ENCODE measurements at places on chromosomes 11 and 22.

DNA sequence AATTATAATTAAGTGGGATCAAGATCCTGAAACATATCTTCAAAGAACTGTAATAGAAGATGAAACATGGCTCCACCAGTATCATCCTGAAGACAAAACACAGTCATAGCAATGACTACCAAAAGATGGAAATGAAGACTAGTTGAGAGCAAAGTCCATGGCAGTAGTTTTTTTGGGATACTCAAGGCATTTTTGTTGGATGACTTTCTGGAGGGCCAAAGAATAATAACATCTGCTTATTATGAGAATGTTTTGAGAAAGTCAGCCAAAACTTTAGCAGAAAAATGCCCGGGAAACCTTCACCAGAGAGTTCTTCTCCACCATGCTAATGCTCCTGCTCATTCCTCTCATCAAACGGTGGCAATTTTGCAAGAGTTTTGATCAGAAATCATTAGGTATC is 809.4 kb upstream of the RAG2 start:
- no peak for DNase-seq

GRCh38 chr11:117641008-117641915 is 155.8 kb downstream of the DSCAML1 start:
- DNase-seq, result no peak

DNA sequence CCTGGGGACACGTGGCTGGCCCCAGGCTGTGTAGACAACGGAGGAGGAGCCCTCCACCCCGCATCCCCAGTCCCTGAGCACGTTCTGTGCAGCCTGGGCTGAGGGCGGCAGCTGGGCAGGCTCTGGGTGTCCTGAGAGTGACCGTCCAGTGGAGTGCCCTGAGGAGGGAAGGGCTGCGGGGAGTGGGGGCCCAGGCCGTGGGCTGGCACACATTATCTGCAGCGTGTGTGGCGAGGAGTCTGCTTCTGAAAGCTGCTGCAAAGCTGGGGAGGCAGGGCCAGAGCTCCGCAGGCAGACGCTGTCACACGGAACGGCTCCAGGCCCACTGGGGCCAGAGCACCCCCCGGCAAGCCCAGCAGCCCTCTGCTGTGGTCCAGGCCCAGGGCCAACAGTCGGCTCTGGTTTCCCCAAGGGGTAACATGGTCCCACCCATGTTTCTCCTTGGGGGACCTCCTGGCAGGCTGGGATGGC is 835 bp upstream of the ANO9 start:
- no peak for DNase-seq

DNA sequence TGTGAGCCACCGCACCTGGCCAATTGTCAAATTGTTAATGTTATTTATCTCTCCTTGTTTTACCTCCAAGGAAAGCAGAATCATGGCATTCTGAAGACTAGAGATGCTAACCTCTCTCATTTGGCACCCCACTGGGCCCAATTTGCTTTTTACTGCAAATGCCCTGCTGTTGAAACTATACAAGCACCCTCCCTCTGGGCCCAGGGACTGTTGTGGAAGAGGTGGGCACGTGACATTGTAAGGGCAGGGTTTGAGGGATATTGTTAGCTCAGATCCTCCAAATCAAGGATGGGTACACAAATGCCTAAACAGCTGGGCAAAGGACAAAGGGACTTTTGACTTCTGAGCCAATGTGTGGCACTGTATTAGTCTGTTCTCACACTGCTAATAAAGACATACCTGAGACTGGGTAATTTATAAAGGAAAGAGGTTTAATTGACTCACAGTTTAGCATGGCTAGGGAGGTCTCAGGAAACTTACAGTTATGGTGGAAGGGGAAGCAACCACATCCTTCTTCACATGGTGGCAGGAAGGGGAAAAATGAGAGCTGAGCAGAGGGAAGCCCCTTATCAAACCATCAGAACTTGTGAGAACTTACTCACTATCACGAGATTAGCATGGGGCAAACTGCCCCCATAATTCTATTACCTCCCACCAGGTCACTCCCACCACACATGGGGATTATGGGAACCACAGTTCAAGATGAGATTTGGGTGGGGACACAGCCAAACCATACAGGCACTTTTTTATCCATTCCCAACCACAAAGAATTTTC is 6.5 kb upstream of the ALDH3B2 start:
- no peak for DNase-seq

DNA sequence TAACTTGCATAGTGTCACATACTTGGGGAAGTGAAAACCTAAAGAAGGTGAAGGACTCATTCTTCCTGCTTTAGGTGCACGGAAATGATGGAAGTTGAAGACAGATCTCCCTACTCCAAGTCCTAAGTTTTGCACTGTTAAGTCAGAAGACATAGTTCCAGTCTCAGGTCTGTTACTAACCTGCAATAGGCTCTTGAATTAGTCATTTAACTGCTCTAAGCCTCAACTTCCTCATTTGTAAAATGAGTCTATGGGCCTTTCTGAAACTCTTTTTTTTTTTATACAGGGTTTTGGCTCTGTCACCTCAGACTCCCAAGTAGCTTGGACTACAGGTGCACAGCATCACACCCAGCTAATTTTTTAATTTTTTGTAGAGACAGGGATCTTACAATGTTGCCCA is 30.8 kb upstream of the POU2AF1 start:
- no peak for DNase-seq

- DNase-seq, result no peak
Observed at GRCh38 chr11:84902445-84902844, 724.7 kb downstream of the DLG2 start.

GRCh38 chr22:25130462-25130861 is 69.2 kb upstream of the CRYBB3 start:
- DNase-seq, result no peak

GRCh38 chr11:93719310-93719709 is 22.0 kb downstream of the TAF1D start:
- DNase-seq, result no peak

DNA sequence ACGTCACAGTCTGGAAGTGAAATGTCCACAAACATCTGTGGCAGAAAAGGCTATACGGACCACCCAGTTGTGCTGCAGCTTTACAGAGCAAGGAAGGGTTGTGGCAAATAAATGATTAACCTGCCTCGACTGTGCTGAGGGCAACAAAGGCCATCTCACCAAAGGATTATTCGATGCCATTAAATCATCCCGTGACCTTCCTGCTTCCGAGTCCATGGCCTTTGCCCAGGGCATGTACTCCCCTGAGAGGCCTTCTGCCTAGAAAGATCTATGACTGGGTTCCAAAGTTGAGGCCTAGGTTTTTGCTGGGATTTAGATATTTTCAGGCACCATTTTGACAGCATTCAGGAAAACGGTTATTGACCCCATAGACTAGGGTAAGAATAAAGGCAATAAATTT is 9.2 kb downstream of the CDPF1 start:
- no peak for DNase-seq

DNA sequence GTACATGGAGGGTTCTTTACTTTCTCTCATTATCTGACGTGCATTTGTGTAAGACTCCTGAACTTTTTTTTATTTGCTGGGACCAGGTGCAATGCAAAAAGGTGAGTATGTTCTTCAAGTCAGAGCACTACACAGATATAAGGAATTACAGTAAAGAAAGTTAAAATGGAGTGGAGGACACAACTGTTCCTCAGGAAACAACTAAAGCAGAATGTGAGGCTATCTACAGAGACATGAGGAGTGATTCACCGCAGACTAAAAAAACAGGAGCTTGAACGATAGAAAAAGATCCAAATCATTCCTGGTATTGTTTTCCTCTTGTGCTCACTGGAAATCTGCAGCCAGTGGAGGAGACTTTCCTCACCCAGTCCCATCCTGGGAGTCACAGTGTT is 106.2 kb downstream of the ABTB2 start:
- peak; percentile 52 for DNase-seq

- peak; percentile 72 for DNase-seq
Observed at GRCh38 chr11:108654994-108655631, 9.8 kb upstream of the DDX10 start.

Measured in fibroblast of pulmonary artery (primary cell).